ENCODE measurements at places on chromosomes 7 and 10.

DNA sequence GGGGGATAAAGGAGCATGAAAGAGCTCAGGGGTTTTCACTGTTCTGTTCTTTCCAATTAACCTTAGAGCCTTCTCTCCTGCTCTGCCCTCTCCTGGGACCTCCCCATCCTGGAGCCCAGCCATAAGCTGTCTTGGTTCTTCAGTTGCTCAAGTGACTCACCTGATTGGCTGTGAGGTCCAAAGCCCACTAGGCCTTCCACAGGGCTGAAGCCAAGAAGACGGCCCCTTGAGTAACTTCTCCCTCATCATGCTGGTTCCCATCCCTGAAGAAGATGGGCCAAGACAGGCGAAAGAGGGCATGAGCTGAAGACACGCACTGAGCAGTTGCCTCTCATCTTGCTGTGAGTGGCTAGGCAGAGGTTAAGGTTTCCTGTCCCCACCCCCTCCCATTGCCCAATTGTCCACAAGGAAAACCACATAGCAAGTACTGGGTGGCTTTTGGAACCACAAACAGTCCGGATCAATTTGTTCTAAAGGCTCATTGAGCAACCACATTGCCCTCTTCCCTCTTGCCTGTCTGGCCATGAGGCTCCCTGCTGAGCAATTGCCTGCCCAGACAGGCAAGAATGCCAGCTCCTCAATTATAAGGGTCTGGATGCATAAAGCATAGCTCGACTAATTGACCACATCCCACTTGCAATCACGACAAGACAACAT lies 43.9 kb upstream of the GPAM start:
- no peak for DNase-seq

- DNase-seq: no peak
Observed at GRCh38 chr7:23114896-23115295, 9.3 kb downstream of the KLHL7 start.

DNA sequence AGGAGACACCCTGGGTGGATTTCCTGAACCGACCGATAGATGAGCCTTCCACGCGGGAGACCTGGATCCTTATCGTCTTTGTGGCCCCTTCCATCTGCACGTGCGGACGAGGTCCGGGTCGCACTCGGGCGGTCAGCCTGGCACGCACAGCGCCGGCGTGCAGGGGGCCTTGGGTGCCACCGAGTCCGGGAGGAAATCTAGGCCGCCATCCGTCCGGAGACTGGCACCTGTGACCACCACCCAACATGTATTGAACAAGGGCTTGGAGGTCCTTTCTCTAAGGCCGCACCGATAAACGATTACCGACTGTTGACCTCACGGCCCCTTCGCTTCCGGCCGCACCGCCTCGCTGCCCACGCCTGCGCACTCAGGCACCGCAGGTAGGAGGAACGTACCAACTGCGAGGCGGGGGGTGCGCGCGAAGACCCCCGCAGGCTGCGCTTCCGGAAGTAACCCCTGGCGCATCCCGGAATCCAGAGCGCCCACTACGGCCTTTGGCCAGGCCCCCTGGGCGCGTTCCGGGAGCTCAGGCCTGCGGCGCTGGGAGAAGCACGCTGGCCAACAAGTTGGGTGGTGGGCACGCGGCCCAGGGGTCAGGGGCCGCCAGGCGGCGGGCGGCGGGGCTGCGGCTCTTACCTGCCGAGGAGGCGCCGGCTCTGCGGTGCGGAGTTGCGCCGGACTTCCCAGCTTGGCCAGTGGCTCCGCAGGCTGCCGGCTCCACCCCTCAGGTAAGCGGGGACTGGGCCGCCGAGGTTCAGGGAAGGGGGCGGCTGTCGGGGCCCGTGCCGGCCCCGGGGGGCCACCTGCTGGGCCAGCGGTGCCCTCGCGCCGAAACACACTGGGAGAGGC lies at the start of the genes ACTR3C and LRRC61:
Gene ACTR3C, minus strand, starts transcription at position 713 of the 849 bp plus-strand sequence. CDS start 28,249 bp downstream, outside the sequence.
Gene LRRC61, plus strand, starts transcription at position 523 of the 849 bp plus-strand sequence. CDS start 13,507 bp downstream, outside the sequence.
- DNase-seq: peak; percentile 62

- DNase-seq: no peak
Observed at GRCh38 chr7:4794591-4795350, 19.3 kb downstream of the AP5Z1 start.

GRCh38 chr7:152967958-152968357 lies 208.4 kb downstream of the ACTR3B start:
- no peak for DNase-seq

- no peak for DNase-seq
Observed at GRCh38 chr7:67843615-67844014, 847.0 kb downstream of the TYW1 start.

DNA sequence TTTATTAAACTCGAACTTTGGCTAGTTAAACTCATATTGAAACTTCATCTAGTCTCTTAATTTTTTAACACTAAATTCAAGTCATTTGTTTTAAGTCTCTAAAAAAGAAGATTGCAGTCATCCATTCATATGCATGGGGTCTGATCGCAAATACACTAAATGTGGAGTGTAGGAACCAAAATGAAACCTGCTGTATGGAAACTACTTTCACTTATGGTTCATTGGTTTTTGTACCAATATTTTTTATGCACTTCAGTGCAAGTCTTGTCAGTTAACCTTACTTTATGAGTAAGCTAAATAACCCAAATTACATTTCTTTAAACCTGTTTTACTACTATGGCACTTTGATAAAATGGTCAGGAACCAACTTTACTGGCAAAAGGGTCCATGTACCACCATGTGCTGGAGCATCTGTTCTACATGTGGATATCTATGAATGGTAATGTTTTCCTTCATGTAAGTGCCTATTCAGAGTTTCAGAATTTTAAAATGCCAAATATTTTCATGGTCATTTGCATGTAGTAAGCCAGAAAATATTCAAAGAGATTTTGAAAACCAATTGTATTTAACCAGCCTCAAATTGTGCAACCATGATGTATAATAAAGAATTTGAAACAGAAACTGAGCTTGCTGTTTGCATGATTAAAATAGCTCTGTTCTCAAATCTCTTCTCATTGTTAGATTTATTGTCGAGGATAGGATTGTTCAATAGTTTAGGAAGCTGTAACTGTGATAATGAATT lies 7.6 kb upstream of the SUPV3L1 start:
- no peak for DNase-seq

DNA sequence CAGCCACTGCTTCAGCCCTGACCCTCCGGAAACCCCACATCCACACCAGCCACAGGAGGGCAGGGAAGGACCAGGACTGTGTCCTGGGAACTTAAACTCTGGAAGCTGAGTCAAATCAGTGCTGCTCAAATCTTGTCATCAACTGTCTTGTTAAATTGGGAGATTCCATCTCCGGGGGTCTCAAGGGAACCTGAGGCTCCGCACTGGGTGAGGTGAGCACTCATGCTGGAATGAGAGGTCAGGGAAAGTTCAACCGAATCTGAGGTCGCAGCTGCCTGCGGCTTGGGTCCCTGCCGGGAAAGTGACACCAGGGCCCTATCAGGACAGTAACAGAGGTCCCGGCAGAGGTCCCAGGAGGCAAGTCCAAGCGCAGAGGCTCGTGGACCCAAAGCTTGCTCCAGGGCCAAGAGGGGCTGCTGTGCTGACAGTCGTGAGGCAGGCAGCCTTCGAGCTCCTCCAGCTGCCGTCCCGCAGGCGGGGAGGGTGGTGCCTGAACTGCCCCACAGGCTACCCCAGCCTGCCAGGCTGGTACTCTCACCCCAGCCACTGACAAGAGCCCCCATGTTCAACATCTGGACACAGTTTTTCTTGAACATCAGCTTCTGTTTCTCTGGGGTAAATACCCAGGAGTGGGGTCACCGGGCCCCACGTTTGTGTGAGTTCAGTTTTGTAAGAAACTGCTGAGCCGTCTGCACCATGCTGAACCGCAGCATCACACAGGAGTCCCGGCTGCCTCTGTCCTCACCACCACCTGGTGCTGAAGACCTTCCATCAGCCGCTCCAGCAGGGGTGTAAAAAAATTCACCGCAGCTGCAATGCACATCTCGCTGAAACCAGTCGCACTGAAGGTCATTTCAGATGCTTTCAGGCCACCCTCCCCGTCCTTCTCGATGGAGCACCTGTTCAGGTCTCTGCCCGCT lies 101.0 kb downstream of the DIP2C start:
- DNase-seq: no peak

DNA sequence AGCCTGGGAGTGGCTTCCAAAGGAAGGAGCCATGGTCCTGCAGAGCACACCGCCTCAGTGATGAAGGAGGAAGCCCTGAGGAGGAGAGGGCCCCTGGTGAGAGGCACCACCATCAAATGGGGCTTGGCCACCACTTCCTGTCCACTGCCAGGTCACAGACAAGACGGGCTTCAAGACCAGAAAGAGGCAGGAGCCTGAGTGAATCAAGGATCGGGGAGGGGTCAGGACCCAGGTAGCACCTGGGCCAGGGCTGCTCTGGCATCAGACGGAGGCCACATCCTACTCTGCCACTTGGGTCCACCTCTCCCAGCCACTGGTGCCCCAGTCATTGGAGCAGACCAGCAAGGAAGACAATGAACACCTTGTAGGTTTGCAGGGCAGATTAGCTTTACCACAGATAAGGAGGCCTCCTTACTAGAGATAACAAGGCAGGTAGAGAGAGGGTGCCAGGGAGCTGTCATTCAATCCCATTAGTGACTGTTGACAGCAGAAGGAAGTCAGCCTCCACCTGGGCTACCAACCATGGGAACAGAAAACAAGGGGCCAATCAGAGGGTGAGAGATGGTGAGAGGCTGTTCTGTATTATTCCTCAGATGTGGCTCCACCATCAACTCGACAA lies 143.4 kb downstream of the TNS3 start:
- no peak for DNase-seq

DNA sequence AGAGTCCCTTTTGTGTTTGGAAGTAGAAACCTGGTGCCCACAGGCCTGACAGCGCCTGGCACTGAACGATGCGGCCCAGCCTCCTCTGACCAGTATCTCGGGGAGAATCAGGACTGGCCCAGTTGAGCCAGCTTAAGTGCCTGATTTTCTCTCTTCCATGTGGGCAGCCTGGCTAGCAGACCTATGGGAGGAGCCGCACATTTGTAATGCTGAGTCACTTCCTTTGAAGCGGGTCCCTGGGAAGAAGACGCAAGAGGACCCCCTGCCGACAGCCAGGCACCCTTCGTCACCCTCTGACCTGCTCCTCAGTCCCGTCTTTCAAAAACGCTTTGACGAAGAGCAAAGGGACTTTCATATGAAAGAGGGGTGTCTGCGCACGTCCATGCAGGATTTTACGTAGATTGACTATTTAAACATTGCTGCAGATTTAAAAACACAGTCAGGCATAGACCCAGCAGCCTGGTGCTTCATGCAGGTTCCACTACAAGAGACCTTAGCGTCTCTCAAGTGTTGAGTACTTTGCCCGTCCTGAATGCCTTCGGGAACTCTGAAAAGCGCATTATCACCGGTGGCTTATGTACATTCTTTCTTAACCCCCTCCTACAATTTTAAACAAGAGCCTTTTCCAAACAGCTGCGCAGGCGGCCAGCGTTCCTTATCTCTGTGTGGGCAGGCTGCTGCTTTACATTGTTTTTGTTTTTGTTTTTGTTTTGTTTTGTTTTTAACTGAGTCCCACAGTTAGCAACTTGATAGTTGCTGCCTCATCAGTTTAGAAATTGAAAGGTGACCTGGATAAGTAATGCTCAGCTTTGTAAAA lies 36.5 kb upstream of the AP5Z1 start:
- DNase-seq: no peak

GRCh38 chr7:101778026-101778580 lies 39.3 kb upstream of the CUX1 start:
- no peak for DNase-seq

DNA sequence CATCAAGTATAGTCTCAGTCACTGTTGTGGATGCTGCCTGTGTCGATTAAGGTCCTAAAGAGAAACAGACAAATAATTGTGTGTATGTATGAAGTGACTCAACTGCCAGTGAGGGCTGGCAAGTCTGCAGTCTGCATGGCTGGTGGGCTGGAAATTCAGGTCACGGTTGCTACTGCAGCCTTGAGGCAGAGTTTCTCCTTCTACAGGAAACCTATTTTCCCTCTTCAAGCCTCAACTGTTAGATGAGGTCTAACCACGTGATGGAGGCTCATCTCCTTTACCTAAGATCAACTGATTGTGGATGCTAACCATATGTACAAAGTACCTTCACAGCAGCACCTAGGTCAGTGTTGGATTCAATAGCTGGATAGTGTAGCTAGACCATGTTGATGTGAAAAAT lies 29.9 kb downstream of the MBL2 start:
- DNase-seq: no peak

DNA sequence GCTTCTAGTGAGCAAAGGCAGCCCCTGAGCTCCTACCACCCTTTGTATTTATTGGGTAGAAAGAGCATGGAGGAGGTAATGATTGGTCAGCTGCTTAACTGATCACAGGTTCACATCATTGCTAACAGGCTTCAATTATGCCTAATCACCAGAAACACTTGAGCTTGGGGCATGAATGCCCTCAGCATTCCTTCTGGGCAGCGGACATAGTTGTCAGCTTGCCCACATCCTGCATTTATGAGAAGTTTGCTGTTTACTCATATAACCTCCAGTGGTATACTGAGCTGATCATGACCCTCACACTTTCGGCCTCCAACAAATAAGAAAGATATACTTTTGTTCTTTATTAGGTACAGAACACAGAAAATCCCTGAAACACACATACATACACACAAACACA lies 140.3 kb upstream of the ODAD2 start:
- no peak for DNase-seq

DNA sequence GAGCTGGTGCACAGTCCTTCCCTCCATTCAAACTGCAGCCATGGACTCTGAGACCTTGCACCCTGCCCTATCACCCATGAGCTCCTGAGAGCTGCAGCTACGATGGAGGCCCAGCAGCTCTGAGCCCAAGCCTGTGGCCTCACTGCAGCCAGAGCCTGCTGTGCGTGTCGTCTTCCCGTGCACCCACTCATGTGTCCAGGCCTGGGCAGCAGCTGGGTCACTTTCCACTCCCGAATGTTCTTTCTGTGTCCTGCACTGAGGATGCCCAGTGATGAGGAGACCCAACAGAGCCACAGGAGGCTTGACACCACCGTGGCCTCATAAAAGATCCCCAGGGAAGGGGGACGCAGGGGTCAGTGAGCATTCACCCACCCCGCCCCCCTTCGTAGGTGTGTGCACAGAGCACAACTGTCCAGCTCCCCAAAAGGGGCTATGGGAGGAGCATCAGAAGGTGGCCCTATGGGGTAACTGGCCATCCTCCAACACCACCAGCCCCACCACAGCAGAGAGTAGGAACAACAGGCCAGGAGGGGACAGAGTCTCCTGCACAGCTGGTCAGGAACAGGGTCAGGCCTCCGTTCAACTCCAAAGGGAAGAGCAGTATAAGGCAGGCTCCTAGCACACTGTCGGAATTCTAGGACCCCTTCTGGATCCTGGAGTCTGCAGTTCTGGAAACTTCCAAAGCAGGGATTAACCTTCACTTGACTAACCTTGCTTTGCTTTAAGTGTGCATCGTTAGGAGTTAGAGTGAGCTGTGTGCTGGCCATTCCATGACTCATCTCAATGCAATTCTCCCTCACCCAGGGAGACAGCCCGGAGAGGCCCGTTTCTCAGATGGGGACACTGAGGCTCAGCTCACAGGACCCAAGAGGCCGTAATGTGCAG lies 52.6 kb downstream of the RASGEF1A start:
- DNase-seq: no peak

DNA sequence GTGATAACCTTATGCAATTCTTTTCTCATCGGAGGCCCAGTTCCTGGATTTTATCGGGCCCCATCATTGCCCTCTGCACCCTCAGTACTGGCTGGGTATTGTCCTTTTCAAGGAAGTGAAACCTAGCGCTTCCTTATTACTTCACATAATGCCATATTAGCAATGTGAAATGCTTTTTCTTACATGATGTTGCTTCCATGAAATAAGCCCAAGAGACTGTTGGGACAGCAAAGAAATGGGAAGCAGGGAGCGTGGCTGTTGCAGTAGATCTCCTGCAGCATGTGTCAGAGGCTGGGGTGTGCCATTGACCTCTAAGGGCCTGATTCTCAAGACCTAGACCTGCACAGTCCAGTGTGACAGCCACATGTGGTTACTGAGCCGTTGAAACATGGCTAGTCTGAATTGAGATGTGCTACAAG lies 8.1 kb downstream of the CHN2 start:
- DNase-seq: no peak

- DNase-seq: peak; percentile 54
Observed at GRCh38 chr10:84224411-84225028, 824 bp downstream of the LRIT2 start.
